AG08395 (cell line): ENCODE measurements at places on chromosomes 7 and 10.

DNA sequence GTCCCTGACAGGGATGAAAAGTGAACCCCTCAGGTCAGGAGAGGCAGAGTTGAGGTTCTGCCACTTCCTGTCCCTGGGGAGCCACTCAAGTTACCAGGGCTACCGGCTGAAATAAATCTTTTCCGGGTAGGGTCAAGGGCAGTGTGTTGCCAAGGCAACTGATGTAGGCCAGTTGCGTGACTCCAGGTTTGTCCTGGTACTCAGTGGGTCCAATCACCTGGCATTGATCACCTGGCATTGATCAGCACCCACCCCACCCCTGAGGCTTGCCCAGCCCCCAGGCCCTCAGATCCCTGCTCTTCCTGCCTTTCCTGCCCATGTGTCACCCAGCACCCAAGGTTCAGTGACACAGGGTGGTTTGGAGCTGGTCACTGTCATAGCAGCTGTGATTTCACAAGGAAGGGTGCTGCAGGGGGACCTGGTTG is 5.9 kb downstream of the SAP25 start:
- DNase-seq: no peak

GRCh38 chr7:150515248-150516147 is 826 bp downstream of the GIMAP7 start:
- DNase-seq: no peak

DNA sequence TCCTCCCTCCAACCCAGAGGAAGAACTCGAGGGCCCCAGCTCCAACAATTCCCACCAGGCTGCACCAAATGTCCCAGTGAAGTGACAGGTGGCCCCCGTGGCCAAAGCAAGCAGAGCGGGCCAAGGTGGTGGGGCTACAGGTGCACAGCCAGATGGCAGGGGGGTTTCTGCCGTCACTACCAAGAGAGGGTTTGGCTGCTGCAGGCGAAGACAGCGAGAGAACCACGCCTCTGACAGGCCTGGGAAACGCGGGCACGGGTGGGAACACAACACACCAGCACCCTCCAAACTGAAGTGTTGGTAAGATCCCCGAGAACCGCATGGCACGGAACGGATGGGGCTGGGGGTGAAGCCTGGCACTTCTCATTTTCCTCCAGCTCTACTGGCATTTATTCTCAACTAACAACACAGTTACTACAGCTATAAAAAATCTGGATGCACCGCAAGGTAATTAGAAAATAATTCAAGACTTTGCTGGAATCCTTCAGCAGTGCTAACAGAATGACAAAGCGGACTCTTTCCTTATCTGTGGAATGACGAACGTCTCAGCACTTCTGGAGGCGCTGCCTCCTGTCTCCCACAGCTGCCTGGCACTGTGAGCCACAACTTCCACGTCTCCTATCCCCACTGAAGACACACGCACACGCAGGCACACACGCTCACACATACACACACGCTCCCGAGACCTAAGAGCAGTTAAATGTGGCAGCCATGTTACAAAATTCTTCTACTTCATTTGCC is 167.9 kb downstream of the TCERG1L start:
- DNase-seq: no peak

GRCh38 chr10:32410569-32410968 is 35.4 kb upstream of the CCDC7 start:
- DNase-seq: no peak

DNA sequence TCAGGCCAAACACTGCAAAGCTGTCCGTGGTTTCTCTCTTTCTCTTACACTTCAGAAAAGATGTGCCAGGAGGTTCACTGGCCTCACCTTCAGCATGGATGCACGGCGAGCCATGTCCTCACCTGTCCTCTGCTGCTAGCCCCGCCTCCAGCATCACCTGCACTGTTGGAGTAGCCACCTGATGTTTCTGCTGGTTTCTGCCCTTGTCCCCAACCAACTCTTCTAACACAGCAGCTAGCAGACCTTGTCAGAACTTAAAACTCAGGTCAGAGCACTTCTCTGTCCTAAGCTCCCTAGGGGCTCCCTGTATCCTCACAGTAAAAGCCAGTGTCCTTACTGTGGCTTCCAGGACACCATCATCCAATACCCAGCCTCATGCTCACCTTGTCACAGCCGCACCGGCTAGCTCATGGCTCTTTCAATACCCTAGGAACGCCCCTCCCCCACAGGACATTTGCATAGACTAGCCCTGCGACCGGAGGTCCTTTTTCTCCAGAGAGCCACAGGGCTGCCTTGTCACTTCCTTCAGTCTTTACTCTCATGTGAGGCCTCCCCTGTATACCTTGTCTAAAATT is 15.2 kb downstream of the PALD1 start:
- no peak for DNase-seq

DNA sequence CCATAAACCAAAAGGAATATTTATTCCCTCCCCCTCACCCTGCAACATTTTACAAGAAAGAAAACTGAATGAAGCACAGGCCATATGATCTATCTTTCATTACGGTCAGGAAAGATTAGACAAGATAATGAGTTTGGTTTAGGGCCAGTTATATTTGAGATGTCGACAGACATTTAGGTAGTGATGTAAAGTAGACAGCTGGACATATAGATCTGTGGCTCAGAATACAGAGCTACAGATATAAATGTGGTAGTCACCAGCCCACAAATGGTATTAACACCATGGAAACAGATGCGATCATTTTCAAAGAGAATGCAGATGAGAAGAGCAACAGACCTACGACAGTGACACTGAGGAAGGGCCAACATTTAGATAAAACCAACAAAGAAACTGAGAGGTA is 142.5 kb downstream of the SRPK2 start:
- no peak for DNase-seq
